Stimulated activated naive CD4-positive, alpha-beta T cell treated with Interleukin-2 at 50 U/mL for 16 hours (primary cell): ENCODE measurements at places on chromosomes 6 and 20.

DNA sequence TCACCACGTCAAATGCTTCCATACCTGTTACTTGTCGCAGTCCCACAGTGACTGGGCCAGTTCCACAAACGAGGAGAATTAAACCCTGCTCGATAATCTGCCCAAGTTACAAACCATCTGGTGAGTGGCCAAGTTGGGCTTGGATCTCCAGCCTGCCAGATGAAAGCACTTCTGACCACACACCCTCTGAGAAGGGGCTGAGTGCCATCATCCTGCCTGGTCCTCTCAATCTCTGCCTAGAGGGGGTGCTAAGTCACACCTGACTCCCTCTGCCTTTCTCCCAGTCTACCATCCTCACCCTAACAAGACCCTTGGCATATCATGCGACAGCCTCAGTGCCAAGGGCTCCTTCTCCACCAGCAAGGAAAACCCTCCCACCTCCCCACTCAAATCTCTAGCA lies 15.8 kb downstream of the RRP36 start:
- no peak for DNase-seq

- no peak for DNase-seq
These were observed 424.6 kb upstream of the PTCHD4 start for GRCh38 chr6:48535582-48536009.

DNA sequence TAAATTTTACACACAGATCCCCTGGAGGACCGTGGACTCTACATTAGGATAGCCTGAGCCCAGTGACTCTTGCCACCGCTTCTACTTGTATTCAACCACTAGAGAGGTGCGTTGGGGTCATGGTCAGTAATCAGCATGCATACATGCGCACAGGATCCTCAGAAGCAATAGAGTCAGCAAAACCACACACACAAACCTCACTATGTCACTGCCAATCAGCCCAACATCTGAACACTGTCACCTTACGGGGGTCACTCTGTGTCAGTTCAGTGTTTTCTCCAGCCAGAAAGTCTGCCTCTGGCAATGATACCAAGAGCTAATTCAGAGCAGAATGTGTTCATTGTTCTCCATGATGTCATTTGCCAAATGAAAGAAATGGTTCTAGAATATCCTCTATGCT lies 225.3 kb downstream of the KHDC1L start:
- DNase-seq: no peak

DNA sequence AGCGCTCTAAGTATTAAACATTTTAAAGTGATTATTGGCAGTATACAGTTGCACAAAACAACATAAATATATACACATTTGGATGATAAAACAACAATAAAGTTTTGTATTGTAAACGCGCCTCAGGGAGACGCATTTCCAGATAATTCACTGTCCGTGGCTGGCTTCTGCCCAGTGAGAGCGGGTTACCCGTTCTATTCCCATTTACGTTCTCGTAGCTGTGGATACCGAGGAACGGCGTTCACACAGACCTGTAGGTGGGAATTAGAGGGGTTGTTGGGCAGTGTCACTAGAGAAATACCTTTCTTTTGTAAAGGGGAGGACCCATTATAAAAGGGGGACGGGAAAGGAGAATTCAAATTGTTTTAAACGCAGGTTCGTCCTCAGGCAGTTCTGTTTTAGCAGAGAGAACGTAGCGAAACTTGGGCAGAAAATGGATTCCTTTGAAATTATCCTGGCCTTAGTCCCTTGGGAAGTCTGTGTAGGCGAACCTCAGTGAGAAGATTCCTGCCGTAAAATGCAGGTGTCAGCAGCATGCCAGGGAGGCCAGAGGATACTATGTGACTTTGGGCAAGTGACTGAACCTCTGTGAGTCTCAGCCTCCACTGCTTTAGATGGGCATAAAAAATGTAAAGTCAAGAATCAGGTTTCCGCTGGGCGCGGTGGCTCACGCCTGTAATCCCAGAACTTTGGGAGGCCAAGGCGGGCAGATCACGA lies 756 bp downstream of the MTG2 start:
- no peak for DNase-seq

- DNase-seq: no peak
These were observed 29.9 kb downstream of the SEL1L2 start for GRCh38 chr20:13960525-13960924.

DNA sequence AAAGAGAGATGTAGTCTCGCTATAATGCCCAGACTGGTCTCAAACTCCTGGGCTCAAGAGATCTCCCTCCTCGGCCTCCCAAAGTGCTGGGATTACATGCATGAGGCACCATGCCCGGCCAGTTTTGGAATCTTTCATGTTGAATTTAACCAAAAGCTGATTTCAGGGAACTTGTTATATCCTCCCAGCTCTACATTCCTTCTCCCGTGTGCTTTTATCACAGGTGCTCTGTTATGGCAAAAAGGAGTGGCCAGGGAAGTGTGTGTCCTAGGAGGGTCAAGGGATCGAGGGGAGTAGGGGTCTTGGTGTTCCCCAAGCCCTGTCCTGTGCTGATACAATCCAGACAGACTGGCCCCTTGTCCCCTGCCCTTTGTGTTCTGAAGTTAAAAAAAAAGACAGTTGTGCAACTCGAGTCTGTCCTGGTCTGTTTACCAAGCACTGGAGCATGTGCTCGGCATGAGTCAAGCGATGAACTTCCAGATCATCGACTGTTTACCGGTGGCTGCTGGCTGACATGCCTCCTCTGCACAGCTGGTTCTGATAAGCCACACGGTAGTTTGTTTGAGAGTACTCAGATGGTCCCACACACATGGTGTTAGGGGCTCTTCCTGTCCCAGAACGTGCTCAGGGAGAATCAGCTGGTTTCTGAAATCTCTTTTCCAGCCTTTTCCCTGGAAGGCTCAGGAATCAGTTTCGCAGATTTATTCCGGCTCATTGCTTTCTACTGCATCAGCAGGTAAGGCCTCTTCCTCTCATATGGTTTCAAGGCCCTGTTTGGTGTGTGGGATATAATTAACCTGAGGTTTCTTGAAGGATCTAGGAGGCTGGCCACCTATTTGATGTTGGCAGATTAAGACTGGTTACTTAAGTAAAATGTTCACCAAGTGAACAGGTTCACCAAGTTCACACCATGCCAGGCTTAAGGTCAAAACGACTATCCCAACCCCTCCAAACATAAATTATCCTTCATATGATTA lies 52.6 kb upstream of the NAA20 start:
- DNase-seq: no peak

- DNase-seq: no peak
These were observed 52.1 kb upstream of the DSP start for GRCh38 chr6:7489376-7489775.

DNA sequence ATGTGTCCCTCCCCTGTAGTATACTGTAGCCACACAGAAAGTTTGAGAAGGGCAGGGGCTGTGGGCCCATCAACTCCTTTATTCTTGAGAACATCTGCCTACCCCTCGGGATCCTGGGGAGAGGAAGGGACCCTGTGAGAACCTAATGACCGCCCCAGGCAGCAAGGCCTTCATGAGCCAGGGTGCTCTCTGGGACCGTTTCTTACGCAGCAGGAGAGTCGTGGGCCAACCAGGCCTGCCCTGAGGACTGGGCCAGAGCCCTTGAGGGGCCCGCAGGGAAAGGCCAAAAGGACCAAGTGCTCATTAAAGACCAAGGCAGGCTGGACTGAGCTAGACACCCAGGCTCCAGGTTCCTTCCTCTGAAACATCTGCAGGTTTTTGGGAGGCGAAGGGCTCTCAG lies 5.2 kb downstream of the SGK2 start:
- no peak for DNase-seq

- no peak for DNase-seq
These were observed 250.5 kb upstream of the AFDN start for GRCh38 chr6:167576050-167576741.

- no peak for DNase-seq
These were observed 136.6 kb downstream of the ANKRD60 start for GRCh38 chr20:58091810-58092209.

DNA sequence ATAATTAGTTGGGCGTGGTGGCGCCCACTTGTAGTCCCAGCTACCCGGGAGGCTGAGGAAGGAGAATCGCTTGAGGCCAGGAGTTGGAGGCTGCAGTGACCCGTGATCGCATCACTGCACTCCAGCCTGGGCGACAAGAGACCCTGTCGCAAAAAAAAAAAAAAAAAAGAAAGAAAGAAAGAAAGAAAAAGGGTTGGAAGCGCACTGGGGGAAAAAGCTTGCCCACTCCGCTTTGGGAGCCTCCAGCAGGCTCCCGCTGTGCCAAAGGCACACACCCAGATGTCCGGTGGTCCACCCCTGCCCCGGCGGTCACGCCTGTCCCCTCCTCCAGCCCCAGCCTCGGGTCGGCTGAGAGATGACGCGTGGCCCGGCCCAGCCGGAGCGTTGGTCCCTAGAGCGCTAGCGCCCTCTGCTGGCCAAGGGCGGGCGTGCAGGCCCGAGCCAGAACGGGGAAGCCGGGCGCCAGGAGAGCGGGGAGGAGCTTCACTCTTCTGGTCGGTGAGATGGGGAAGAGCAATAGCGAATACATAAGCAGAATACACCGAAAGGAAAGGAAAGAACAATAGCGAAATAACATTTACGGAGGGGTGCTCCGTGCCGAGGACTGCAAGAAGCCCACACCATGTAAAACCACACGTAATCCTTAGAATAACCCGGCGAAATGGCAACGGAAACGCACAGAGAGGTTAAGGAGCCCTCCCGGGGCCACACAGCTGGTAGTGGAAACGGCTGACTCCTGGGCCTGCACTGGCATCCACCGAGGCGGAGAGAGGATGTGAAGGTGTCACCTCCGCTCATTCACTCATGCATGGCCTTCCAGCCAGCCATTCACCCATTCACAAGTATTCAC lies 41.7 kb downstream of the UBE2V1 start:
- DNase-seq: peak; percentile 79

DNA sequence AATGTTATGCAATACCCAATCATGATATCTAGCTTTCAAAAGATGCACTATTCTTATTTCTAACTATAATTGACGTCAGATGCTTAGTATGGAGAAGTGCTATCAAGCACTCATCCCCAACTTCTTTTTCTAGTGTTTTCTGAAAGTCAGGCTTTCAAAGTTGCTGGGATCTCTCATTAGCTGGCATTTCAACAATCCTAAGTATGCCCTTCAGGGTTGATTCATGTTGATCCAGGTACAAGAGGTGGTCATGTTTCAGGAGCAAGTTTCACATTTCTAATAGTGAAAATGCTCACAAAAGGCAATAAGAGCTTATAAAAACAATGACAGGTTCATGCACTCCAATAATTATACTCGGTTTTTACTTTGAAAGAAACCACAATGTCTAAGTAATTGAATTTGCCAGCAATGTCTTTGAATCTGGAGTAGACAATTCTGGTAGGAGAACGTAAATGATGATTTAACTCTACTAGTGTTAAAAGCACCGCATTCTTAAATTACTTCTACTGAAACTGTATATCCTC lies 193.7 kb upstream of the KHDRBS2 start:
- DNase-seq: no peak

- no peak for DNase-seq
These were observed 9.1 kb downstream of the PKIB start for GRCh38 chr6:122619309-122619708.

DNA sequence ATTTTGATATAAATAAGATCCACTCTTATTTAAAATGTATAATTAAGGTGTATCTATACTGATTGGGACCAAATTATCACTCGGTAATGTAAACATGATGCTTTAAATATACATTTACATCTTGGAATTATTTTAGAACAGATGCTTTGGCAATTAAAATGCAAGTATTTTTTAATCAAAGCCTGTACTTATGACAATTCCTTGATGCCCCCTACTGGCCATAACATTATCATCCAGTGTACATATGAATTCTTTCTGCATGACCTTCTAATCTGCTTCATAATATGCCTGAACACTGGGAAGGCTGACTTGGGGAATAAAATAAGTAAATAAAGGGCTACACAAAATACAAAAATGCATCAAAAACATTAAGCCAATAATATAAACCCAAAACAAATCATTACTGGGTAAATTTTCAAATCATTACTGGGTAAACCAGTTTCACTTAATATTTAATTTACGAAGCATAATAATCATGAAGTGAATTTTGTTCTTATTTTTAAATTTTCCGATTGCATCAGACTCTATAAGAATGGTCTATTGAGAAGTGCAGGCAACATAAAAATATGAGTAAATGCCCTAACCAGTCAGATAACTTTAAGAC lies 65.1 kb downstream of the CGA start:
- no peak for DNase-seq

GRCh38 chr20:37564388-37565133 lies 36.9 kb upstream of the BLCAP start:
- peak; percentile 3 for DNase-seq

DNA sequence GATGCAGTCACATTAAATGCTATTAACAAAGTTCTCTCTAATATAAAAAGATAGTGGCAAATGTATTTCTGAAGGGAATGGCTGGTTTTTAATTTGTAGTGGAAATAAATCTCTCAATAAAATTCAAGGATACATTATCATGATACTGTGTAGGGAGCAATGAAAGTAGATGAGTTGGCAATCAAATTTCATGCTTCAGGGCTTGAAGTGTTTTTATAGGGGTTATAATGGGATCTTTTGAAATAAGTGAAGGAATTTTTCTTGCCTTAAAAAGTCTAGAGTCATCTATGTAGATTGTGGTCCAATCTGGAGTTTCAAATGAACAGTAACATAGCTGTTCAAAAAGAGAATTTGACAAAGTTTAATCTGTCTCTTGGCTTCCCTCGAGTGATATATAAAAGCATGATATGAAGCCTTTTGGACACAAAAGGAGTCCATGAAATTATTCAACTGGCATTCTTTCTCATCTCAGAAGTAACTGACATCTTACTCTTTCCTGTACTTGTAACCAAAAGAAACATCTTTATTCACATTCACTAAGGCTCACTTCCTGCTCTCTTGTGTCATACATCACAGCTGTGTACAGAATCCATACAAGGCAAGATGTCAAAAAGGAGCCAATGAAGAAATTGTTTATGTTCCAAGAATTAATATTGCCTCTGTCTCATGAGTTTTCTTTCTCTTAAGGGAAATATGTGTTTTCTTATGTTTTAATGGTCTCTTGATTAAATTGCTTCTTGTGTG lies 591.0 kb upstream of the GJE1 start:
- no peak for DNase-seq

DNA sequence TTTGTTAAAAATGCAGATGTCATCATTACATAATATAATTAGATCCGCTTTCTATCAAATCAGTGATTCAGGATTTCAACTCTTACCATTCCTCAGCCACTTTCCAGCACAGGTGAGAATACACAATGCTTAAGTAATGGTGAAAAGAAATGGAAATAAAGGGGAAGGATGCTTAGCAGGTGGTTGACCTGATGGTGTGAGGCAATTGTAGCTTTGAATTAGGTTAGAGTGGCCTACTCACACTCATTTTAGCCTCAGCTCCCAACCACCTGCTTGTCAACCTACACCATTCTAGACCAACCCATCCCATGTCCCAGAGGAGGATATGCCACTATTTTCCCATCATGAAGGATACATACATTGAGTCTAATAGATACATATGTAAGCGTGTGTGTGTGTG lies 138.1 kb downstream of the DNAH8 start:
- DNase-seq: no peak

- DNase-seq: no peak
These were observed 547 bp downstream of the SAMD5 start for GRCh38 chr6:147508866-147509608.

- no peak for DNase-seq
These were observed 3.1 kb downstream of the PCED1A start for GRCh38 chr20:2837221-2837960.
